HepG2 (cell line): ENCODE measurements at places on chromosomes 4 and X.

DNA sequence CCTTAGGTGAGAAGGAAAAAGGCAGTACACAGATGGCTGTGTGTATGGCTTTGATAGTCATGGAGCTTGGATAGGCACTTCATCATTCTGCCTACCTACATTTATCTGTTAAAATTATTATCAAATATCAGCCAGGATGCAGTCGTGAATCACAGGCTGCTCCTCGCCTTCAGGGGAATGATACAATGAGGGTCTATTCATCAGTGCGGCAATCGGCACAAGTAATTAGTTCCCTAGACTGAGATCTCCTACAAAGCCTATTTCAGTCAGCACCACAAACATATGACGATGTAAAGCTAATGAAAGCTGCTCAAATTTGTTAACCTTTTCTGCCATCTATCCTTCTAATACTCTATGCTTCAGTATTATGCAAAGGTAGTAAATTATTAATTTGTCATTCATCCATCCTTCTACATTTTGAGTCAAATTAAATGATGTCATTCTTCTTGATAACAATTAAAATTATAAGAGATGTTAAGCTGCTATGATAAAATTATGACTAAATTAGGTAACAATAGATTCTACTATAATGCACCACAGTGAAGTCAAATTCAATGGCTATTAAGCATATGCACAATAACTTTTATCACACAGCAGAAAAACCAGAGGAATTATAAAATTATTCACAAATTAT is 19.0 kb downstream of the MAB21L2 start:
- DNase-seq, result no peak

DNA sequence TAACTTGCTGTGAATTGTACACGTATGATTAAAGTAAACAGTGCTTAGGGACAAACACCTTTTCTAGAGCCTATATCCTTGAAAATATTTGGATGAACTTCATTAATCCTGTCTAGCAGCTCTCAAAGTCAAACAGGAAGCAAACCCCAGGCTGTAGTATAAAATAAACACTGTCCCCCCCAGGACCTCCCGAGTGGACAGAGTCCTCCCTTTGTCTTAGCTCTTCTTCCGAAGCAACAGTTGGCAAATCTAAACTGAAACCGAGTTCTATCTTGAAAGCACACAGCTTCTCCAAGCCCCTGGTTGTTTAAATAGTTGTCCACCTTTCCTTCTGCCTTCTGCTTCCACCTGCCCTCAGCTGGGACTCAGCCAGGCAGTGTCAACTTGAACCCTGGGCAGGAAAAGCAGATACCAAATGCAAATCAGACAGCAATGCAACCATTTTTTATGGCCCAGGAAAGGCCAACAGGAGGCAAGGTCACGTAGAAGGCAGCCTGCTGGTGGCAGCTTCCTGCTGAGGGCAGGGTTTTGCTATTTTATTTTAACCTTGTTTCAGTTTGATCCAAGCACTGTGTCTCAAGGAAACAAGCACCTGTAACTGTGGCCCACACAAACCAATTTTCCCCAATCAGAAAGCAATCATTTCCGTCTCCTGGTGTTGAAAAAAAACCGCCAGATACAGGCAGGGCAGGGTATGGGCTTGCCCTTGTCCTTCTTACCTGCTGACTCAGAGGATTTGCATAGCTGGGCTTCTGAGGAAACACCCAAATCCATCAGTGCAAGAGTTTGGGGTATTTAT is 110.3 kb upstream of the KIT start:
- DNase-seq, result no peak

DNA sequence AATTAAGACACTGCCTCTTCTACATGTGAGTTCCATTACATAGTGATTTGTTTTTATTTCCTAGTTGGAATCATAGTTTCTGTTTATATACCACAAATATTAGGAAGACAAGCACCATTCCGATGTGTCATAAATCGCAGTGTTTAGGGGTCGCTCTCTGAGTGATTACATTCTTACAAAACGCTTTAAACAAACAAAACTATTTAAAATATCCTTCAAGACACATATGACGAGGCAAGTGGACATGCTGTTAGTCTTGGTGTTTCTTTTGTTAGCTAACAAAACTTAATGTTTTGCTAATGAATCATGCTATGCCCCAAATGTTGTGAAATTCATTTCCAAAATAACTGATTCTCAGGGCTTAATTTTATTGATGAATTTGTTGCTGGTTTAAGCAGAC is 1219.3 kb upstream of the PRKX start:
- DNase-seq, result no peak

GRCh38 chr4:122973465-122973864 is 51.1 kb upstream of the NUDT6 start:
- peak; percentile 7 for DNase-seq

DNA sequence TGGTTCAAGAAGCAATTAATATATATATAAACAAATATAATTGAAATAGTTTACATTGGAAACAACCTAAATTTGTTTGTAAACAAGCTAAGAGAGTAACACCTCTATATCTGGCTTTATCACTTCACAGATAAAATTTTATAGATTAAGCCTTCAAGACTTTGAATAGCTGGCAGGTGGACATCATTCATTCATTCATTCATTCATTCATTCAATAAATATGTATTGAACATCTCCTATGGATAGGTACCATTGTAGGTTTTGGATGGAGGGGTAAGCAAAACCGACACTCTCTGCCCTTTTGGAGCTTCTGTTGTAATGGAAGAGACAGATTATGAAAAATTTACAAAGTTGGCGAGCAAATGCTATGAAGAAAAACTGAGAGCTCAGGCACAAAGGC is 35.2 kb downstream of the GUCY1A1 start:
- no peak for DNase-seq

GRCh38 chr4:140243278-140243753 is 89.3 kb upstream of the MAML3 start:
- DNase-seq, result no peak

- DNase-seq, result no peak
Measured at GRCh38 chr4:182339221-182339641, 96.0 kb downstream of the TENM3 start.

- no peak for DNase-seq
Measured at GRCh38 chr4:156606554-156607477, 364.8 kb downstream of the PDGFC start.

DNA sequence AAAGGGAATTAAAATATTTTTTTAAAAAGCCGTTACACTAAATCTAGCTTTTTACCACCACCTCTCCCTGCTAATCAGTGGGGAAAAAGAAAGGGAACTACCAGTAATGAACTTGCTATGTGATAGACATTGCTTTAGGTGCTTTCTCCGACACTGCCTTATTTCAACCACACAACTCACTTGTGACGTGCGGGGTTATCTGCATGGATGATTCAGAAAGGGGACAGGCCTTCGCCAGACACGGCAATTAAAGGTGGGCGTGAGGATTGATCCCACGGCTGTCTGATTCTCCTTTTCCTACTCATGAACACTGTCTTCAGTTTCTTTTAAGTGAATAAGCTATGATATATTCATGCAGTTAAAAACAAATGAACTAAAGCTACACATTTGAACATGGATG is 882 bp upstream of the CXCR3 start:
- no peak for DNase-seq

DNA sequence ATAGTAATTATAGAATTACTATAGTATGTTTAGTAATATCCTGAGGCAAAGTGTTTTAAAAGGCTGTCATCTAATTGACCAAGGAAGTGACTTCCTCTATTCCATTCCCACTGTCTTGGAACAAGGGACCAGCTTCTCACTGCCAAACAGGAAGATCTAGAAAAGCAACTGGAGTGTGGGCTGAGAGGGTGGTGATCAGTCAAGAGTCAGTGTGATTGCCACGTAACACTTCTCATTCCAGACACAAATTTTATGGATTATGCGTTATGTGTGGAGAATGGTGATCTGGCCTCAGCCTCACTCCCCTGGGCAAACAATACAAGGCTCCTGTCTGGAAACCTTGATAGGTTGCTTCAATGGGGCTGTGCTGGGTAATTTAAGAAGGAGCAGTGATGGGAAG is 60.0 kb downstream of the RRAGB start:
- DNase-seq, result no peak

DNA sequence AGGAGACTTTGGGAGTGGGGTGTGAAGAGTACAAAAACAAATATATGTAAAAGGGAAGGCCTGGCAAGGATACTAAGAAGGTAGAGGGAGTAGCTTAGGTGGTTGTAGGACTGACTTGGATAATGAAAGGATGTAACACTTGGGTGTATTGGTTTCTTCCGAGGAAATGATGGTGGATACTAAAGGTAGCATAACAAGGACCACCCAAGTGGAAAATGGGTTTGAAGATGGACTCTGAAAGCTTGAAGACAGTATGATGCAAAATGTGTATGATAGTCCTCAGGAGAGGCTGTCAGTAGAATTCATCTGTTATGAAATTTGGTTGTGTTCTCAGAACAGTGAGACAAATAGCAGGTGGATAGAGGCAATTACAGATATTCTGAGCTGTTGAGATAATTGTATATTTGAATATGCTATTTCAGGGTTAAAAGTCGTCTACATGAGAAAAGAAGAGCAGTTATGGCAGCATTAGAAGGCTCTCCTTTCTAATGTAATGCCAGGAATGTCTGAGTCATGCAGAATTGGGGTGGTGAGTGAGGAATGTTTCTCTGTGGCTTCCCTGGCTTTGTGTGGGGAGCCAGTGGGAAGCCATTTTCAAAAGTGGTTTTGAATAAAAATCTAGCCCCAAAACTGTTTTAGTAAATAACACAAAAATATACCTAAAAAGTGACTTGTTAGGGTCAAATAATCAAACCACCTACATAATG is 75.6 kb downstream of the FHIP1A start:
- peak; percentile 38 for DNase-seq

DNA sequence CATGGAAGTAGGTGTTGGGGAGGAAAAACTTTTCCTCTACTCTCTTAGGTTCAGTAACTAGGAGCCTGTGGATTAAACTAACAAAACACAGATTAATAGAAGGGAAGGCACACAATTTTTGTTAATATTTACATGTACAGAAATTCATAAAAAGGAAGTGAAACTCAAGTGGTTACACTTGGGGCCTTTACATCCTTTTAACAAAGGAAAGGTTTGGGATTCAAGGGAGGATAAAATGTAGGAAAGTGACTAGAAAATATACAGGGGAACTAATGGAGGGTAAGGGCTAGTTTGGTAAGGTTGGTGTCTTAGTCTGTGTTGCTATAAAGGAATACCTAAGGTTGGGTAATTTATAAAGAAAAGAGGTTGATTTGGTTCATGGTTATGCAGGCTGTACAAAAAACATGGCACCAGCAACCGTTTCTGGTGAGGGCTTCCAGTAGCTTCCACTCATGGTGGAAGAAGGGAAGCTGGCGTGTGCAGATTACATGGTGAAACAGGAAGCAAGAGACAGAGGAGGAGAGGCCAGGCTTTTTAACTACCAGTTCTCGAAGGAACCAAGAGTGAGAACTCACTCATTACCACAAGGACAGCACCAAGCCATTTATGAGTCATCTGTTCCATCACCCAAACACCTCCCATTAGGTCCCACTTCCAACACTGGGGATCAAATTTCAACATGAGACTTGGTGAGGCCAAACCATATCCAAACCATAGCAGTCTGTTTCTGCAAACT is 124.4 kb downstream of the CHRDL1 start:
- DNase-seq, result no peak

- DNase-seq, result no peak
Measured at GRCh38 chr4:22500128-22500611, 15.7 kb downstream of the ADGRA3 start.

GRCh38 chr4:163915896-163916295 is 421.4 kb downstream of the TMA16 start:
- DNase-seq, result no peak

DNA sequence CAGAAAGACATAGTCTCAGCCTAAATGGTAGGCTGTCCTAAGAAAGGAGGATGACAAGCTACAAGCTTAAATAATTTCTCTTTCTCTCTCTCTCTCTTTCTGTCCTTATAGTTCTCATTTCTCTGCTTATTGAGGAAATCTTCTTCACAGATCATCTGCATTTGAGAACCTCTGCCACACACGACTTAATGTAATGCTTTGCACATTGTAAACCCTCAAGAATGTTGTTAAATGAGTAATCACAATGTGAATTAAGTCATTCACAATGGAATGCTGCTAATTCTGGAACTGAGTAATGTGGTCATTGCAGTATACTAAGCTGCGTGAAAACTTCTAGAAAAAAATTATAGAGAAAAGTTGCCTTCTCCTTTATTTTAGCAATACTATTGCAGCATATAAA is 508.9 kb upstream of the FTHL17 start:
- no peak for DNase-seq
